ENCODE measurements at places on chromosomes 12 and 14.

DNA sequence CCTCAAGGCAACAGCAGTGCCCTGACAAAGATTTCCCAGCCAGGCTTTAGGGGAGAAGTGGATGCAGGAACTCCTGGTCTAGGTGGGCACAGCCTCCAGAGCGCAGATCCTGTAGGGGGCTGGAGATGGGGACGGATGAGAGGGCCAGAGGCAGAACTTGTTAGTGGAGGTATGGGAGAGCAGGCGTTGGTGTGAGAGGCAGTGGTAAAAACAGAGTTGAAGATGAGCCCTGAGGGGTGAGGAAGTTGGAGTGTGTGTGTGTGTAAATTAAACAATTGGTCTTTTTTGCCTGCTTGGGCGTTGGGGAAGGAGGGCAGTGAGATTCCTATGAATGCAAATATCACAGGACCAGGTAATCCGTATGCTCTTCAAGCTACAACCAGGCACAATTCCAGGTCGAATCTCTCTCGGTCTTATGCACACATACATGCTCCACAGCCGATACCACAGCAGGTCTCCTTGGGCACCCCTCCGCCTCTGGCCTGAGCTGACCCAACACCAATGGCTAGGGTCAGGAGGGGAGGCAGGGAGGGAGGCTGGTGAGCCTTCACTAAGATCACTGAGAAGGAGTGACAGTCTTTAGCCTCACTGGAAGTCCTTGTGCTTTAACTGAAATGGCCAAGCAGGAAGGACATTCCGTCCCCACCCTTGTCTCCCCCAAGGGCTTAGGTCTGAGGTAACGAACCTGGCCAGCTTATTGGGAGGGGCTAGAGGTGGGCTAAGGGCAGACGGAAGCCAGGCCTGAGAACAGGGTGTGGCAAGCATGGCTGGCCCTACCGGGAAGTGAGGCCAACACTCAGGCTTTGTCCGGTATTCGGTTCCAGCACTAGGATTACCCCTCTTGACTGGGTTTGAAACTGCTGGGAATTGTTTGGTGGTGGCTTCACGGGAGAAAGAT, 1.5 kb upstream of the KRT7 start:
- no peak for DNase-seq

GRCh38 chr12:55642669-55643068, 6.0 kb downstream of the OR10P1 start:
- no peak for DNase-seq

- no peak for DNase-seq
These were observed 836.7 kb upstream of the FOXG1 start for GRCh38 chr14:27929797-27930347.

DNA sequence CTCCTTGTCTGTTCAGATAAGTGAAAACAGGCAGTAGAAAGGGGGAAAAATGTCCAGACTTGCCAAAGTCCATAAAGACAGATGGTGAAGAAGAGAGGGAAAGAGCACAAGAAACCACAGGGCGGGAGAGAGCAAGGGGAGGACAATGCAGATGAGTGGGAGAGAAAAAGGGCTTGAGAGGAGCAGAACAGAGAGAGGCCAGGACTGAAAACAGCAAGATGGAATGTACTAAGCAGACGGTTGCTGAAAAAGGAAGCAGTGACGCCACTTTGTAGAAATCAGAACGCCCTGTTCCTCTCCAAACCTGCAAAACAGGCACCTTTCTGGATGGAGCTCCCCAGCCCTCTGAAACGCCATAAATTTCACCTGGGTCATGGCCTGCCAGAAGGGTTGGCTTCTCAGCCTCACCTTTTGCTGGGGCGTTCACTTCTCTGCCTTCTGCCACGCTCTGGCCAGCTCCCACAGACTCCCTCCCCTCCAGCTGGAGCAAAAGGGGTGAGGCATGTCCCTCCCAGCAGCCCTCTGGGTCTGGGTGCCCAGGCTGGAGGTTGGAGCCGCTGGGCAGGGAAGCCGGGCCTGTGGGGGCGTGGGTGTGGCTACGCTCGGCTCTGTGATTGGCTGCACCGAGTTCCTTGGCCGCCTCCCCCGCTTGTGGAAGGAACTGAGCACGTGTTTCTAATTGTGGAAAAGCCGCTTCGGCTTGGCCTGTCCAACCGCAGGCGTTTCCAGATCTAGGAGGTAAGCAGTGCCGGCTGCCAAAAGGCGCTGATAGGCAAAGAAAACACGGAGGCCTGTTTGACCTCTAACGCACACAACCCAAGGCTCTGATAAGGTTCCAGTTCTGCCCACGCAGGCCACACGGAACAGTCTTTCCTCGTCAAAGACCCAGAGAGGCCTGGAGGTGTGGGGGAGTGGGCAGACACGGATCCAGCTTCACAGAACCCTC, 29.3 kb downstream of the SLC7A8 start:
- no peak for DNase-seq

DNA sequence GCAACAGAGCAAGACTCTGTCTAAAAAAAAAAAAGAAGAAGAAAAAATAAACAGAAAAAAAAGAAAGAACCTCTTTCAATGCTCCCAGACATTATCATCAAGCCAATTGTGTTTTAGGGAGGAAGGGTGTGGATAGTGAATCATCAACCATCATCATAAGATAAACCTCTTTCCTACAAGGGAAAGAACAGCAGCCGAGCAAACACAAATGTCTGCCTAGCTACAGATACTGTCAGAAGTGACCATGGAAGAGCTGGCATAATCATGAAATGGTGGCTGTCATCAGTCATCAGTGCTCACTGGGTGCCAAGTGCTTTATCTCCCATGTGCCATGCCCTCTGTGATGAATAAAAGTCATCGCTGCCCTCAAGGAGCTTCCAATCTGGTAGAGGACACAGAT, 46.6 kb downstream of the SLC17A8 start:
- DNase-seq: no peak

- DNase-seq: no peak
These were observed 176.6 kb downstream of the FOXN3 start for GRCh38 chr14:89240414-89240813.

- DNase-seq: no peak
These were observed 33.3 kb downstream of the ACTN1 start for GRCh38 chr14:68945585-68946488.

DNA sequence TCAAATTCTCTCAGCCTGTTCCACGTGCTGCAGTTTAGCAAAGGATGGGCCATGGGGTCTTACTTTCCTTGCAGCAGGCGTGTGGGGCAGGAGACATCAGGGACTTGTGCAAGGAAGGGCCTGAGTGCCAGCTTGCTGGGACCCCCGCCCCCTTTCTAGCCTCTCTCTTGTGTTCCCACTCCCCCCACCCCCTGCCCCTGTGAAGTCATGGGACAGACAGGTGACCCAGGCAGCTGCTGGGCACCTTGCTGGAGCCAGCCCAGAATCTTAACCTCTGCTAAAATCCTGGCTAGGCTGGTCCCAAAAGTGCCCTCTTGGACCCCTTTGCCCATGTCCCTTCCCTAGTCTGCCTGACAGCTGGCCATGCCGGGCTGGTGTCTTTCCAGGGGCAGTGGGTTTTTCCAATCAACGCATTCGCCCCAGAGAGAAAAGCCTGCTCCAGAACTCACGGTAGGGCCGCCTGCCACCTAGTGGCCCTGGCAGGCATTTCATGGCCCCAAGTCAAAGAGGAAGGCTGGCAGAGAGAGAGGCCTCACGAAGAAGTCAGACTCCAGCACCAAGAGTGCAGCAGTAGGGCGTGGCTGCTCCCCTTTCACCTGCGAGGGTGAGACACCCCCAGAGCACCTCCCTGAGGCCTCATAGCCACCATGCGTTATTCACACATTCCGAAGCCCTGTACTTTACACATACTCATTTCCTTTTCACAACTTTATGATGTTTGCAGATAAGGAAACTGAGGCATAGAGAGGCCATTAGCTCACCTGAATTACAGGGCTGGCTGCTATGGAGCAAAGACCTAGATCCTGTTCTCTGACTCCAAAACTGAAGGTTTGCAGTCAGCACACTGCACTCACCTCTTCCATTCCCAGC, 67.4 kb downstream of the LGMN start:
- DNase-seq: no peak

DNA sequence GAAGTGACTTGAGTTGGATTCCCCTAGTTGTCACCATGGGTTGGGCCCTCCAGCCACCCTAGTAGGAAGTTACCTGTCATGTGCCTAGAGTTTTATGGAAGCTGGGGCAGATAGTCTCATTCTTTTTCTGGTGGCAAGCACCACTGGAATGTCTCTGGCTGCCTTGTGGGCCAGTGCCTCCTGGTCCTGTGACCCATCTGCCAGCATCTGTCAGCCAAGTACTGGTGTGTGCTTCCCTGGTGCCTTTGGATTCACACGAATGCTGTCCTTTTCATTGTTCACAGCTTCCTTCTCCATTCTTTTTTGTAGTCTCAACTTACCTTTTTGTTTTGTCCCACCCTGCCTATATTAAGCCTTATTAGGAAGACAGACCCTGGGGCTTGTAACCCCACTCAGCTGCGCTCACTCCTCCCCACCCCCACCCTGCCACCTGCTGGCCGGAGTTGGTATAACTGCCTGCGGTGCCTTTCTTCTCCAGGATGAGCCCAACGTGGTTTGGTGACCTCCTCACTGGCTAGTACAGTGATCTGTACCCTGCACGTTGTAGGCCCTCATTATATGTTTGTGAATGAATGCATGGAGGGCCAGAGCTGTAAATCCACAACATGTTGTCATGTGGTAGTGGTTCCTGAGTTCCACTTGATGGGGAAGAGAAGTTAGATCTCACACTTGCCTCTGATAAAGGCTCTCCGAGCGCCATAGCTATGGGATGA, 125.7 kb downstream of the TSPAN9 start:
- DNase-seq: no peak

DNA sequence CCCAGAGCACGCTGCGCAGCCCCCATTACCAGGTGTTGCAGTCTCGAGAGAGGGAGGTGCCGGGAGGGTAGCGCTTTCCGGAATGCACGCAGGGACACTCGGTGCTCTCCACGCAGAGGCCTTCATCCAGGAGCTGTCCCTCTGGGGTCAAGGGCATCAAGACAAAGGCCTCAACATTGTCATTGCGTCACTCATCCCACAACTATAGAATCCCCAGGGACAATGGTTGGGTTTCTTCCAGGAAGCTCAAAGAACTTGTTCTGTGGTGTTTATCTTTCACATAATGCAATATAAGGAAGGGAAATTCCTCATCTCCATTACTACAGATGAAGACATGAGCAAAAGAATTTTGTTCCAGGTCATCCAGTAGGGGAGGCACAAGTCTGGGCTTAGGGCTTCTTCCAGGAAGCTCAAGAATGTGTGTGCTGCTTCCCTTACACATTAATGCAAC, 52.1 kb downstream of the VWF start:
- DNase-seq: no peak

- no peak for DNase-seq
These were observed 1.1 kb downstream of the KLHL28 start for GRCh38 chr14:44960646-44961045.

DNA sequence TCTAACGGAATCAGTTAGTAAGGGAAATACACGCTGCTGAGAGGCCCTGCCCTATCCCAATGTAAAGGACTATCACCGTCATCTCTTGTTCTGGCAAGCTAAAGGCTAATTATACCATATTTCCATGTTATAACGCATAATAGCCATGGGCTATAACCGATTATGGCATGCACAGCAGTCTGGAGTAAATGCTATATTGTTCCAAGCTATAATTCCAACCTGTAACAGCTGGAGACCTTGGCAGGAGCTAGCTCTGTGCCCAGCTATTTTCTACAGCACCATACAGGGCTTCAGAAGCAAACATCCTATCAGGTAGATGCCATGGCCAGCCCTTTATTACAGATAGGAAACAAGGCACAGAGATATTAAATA, 26.3 kb downstream of the SYNE3 start:
- no peak for DNase-seq

- DNase-seq: no peak
These were observed 13.5 kb downstream of the KMT5A start for GRCh38 chr12:123397400-123397799.

DNA sequence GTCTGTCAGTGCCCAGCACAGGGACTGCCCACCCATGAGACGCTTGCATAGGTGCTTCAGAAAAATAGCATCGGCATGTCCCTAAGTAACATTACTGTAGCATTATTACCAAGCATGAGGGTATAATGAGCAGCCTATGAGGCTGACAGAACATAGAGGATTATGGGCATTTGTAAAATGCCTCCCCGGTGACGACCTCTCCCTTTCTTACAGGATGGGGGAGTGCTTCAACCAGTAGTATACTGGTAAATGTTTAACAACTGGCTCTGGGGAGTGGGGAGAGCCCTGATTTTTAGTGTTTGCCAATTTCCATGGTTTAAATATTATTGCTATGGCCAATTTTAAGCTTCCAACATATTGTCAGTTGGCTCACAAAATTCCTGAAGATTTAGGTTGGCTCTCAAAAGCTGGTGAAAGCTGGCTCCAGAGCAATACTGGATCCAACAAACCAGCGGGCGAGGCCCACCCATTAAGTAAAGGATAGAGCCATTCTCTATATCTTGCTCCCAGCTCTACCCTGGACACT, 104.5 kb downstream of the ETNK1 start:
- DNase-seq: peak; percentile 36

- DNase-seq: no peak
These were observed 8.0 kb upstream of the MGP start for GRCh38 chr12:14893506-14894250.

GRCh38 chr12:56449622-56449984, 377 bp upstream of the TIMELESS start:
- DNase-seq: no peak

- no peak for DNase-seq
These were observed 96.8 kb downstream of the TXNDC16 start for GRCh38 chr14:52455291-52456088.

DNA sequence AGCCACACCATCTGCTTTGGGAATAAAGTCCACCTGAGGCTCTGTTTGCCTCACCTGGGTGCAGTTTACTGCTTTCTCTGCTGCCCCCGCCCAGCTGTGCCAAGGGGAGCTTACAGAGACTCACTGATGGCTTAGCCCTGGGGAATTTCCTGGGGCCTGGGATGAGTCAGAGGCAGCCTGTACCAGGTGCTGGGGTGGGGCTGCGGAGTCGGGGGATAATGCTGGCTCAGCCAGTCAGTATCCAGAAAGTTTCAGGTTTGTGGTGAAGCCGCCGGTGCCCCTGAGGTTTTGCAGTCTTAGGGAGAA, 22.3 kb downstream of the PLEKHG3 start:
- DNase-seq: no peak

DNA sequence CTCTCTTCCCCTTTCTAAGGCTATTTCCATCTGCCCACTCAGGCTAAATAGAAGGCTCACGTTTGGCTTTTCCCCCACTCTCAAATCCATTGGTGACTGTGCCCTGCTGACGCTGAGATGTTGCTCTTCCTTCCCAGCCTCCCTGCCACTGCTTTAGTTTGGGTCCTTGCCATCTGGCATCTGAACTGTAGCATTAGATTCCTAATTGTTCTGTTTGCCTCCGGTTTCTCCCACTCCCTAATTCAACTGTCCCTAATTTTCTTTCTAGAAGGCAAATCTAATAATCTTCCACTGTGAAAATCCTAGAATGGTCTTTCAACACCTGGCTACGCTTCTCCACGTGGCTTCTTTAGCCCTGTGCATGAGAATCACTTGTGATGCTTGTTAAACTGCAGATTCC, 37.6 kb upstream of the SMOC1 start:
- no peak for DNase-seq

DNA sequence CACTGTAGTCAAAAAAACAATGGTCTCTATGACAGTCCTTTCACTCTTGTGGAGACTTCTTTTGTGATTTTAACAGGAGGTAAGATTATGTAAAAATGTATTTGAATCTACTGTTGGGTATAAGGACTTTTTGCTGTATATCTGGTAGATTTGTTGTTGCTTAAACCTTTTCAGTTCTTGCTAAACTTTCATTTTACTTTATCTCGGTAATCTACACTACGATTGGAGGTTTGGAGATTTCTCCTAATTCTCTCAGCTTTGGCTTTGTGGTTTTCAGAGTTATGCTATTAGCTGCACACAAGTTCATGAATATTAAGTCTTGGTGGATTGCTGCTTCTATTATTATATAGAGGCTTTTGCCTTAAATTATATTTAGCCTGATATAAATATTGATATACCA, 116.6 kb upstream of the HIF1A start:
- no peak for DNase-seq

GRCh38 chr12:11174022-11174421, 3.0 kb downstream of the SMIM10L1 start:
- no peak for DNase-seq

Measured in epithelial cell of proximal tubule (primary cell).